ENCODE measurements at places on chromosomes 4 and X. TPM values are rescaled to one million over a fixed set of nuclear protein-coding genes. Genes with fewer than 3 reads are reported as not detected.

- no peak for DNase-seq
Measured at GRCh38 chrX:151752847-151753246, 18.3 kb downstream of the CNGA2 start.

GRCh38 chr4:177282284-177282835 lies 27.3 kb upstream of the NEIL3 start:
- no peak for DNase-seq

DNA sequence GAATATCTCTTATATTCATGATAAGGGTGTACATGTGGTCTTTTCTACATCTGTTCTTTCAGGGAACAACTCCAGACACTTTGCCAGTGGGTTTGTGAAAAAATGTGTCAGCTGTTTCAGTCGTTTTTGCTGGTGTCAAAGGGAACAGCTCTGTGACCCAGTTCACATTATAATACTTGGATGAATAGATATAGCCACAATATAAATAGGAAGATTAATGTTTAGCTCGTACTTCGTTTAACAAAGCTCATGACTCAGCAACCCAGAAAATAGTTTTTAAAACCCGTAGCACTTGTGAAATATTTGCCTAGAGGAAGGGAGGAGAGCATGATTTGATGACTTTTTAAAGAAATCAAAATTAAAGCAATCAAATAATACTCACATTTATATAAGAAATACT lies 7.9 kb downstream of the LIAS start:
- DNase-seq = no peak

DNA sequence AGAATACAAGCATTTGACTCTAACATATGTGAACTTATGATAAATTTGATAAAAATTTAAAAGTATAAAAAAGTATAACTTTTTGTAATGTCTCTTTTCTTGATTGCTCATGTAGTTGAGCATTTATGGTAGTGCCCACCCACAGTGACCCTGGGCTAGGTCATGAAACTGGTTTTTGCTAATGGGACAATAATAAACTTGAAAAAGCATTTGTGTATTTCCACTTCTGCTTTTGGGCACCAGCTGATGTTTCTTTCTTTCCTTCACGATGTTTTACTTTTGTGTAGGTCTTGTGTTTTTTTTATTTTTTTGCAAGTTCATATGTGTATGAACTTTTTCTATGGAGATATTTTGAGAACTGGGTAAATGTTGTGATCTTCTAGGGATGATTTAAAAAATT lies 313.1 kb downstream of the CBLL2 start:
- DNase-seq = no peak

DNA sequence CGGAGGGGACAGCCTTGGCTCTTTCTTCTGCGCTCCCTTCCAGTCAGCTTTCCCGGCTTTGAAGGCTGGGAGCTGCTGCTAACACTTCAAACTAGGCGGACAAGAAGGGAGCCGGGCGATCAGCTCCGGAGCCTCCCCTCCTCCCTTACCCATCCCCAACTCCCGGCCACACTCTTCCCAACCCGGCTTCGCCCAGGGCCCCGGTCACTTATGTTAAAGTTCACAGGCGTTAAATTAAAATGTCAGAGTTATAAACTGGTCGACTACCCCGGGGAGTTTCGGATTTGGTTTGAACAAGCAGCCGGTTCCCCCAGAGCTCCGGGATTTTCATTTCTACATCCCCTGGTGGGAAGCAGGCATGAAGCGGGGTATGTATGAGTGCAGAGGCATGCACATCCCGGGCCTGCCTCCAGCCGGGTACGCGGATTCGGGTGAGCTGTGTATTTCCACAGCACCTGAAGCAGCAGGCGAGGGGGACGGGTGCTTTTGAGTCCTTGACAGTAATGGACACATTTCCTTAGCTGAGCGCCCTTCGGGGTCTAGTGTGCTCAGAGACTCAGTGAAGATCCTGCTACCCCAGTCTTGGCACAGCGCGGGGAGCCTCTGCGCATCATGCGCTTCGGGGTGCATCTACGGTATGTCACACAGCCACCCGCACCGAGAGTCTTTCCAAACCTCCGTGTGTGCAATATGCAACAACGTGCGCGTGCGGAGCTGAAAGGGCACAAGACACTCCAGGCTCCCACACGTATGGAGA lies 880 bp downstream of the UNC5C start:
- no peak for DNase-seq

MTNR1A gene
- total RNA-seq = not detected

COQ2 gene
- 16.5 TPM for total RNA-seq

HSFX2 gene
- total RNA-seq = 0.28 TPM

- no peak for DNase-seq
Measured at GRCh38 chr4:107269175-107269574, 233.1 kb upstream of the DKK2 start.

DNA sequence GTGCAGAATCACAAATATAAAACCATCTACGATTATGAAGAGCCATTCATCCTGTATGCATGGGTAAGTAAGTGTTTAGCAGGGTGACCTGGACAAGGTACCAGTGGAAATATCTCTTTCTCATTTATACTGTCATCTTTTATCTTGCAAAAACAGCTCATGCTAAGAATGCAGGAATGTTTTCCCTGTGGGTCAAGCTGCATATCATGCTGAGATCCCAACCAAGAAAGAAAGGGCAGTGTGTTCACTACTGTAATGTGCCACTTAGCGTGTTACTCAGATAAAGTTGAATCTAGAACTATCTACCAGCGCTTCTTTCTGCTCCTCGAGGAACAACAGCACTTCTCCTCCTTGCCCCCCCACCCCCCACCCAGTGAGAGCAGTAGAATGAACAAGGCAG lies 212.7 kb upstream of the TBL1X start:
- no peak for DNase-seq

- DNase-seq = no peak
Measured at GRCh38 chrX:118570209-118570608, 74.6 kb downstream of the DOCK11 start.

- DNase-seq = no peak
Measured at GRCh38 chr4:145230726-145231125, 50.3 kb upstream of the OTUD4 start.

- no peak for DNase-seq
Measured at GRCh38 chr4:30696191-30696590, 24.0 kb upstream of the PCDH7 start.

UCHL1 gene
- 1,355 TPM for total RNA-seq

DNA sequence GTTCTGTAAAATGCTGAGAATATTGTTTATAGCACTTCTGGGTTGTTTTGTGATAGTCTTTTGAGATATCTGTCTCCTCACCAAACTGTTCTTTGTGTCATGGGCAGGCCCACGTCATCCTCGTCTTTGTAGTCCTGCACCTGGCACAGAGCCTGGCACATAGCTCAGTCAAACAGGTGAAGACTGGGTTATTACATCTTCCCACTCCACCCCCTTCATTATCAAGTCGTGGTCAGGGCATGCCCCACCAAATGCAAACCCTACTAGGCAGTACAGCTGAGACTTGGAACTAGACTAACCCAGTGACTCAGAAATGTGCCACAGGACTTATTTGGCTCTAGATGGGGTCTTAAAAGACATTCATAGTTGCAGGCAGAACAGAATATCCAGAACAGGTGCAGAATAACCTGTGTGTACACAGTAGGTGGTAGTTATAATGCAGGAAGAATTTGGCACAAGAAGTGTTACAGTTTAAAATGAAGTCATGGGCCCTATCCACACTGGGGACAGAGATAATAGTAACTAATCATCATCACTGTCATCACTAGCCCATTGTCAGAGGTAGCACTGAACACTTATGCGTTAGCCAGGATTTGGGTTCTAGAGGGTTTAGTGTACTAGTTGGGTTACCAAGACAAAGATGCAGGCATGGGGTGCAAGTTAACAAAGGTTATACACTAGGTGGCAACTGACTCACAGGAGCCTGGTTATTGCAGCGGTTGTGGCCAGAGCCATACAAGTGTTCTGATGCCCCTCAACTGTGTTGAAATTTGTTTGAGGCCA lies 74.9 kb downstream of the TBL1X start:
- no peak for DNase-seq

- DNase-seq = no peak
Measured at GRCh38 chr4:118918388-118918787, 29.7 kb downstream of the SYNPO2 start.

GRCh38 chrX:57918750-57919436 lies 8.6 kb upstream of the ZXDA start:
- DNase-seq = peak; percentile 19

DNA sequence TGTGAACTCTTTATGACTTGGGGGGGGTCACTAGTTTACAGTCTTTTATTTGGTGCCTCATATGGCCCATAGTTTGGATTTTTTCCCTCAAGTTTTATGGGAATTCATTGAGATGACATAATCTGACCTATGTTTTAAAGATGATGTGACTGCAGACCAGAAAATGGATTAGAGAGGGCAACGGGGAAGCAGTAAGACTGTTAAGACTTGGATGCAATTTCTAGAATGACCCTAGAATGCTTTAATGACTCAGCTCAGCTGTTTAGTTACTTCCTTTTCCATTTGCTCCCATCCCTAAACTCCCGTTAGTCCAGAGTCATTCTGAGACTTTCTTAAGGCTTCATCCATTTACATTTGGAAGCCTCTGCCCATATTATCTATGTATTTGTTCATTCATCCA lies 59.9 kb upstream of the PDGFRA start:
- DNase-seq = no peak

All from PC-9 (cell line).